ENCODE measurements at places on chromosomes 16 and 17. TPM values are rescaled to one million over a fixed set of nuclear protein-coding genes. Genes with fewer than 3 reads are reported as not detected.
A peak's percentile ranks its signal among the peaks of the same experiment; 100 is the strongest.

DNA sequence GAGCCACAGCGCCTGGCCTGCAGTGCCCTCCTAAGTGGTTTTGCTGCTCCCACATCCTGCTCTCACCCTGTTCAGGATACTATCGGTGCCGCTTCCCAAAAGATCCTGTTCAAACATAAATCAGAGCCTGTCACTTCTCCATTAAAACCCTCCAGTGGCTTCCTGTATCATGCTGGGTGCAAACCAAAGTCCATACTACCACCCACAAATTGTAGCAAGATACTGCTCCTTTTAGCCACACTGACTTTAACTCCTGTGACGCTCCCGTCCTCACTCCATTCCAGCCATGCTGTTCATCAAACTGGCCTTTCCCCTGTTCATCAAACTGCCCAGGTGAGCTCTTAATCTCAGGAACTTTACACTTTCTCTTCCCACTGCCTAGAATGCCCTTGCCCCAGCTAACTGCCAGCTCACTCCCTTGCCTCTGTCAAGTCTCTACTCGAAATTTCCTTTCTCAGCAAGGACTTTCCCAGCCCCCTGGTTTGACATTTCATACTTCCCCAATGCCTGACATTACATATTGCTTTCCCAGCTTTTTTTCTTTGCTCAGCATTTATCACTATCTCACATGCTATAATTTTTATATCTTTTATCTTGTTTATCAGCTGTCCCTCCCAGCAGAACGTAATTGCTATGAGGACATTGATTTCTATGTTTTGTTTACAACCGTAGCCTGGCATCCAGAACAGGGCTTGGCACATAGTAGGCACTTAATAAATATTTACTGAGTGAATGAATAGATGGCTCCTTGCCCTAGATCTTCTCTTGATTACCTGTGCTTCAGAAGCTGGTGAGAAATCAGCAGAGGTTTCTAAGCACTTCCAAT is 44.3 kb upstream of the SMURF2 start:
- DNase-seq = no peak

DNA sequence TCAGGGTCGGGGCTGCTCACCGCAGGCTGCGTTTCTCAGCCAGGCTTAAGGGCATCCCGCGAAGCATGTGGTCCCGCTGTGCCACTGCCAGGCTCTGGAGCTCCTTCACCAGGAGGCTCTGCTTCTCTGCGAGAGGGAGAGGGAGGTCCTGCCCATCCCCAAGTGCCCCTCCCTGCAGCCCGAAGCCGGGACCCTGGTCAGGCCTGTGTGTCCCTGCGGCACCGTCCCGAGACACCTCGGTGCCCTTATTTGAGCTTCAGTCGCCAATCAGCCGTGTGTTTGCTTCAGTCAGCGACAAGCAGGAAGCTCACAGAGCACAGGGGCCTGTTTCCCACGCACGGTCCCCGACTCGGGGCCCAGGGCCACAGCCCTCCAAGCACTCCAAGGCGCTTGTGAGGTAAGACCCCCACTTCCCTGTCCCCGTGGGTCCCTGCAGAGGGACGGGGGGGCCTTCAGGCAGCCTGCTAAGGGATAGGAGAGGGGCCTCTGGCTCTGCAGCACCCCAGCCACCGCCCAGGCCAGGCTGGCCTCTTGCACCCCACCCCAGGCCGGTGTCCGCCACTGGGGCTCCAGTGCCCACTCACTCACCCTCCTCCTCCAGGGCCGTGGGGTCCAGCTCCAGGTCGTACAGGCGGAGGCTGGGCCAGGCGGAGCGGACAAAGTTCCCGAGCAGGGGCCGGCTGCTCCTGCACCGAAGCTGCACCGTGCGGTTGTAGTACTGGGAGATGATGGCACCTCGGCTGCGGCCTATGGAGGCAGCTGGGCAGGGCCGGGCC is 3.2 kb downstream of the TMC6 start:
- peak; percentile 52 for DNase-seq

GRCh38 chr17:80104321-80104955 is 3.1 kb downstream of the GAA start:
- no peak for DNase-seq

DNA sequence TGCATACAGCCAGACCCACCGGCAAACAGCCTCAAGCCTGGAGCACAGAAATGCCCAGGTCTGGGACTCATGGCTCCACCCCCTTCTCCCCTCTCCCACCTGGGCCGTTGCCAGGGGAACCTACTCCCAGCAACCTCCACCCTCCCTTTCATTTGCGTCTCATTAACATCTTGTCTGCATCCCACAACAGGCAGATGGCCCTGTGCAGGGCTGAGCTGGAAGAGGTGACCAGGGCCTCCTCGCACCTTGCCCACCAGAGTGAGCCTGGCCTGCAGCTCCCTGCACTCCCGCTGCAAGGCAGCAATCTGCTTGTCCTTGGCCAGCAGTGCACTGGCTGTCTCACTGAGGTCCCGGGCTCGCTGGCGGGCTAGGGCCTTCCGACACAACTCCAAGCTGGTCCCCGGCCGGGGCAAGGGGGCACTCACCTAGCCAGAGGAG is 3.3 kb downstream of the TSPOAP1 start:
- peak; percentile 38 for DNase-seq

TBC1D28 gene
- total RNA-seq = not detected

DNA sequence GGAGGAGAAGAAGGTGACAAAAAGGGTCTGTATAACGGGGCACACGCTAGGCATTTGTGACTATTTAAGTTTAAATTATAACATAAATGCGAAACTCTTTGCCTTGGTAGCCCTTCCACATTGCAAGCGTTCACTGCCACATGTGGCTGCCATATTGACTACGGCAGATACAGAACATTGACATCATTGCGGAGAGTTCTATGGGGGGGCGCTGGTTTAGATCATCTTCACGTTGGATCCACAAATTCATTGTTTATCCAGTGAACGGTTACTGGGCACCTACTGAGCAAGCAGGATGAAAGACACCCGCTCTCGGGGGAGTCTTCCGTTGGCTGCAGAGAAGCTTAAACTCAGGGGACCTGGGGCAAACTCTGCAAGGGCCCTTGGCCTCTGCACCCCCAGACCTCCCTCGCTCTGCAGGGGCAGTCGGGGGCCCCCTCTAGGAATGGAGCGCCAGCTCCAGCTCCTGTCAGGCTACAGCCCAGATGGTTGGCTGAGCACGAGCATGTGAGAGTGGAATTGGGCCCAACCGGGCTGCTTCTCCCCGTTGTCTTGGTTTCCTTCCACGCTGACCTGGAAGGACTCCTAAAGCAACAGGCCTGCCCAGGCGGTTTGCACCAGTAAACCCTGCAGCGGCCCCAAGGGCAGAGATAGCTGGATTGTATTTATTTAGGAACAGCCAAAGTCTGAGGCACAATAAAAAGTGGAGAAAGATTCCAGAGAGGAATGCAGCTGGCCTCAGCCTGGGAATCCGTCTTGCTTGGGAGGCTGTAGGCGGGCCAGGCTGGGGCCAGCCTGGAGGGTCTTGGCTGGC is 172.2 kb downstream of the SEC14L1 start:
- no peak for DNase-seq

CRISPLD2 gene
- total RNA-seq = 0.27 TPM

ZNF629 gene
- 1.4 TPM for total RNA-seq

GRCh38 chr17:72517413-72518158 is 396.8 kb downstream of the SOX9 start:
- DNase-seq = no peak

CA5A gene
- total RNA-seq = not detected

GRCh38 chr17:44910231-44911106 is 4.8 kb downstream of the GFAP start:
- no peak for DNase-seq

- no peak for DNase-seq
Measured at GRCh38 chr17:50924300-50924699, 58.1 kb upstream of the TOB1 start.

SLC52A1 gene
- 0.82 TPM for total RNA-seq

TMEM100 gene
- total RNA-seq = not detected

C17orf75 gene
- 25.8 TPM for total RNA-seq

EZH1 gene
- 54.0 TPM for total RNA-seq

DNA sequence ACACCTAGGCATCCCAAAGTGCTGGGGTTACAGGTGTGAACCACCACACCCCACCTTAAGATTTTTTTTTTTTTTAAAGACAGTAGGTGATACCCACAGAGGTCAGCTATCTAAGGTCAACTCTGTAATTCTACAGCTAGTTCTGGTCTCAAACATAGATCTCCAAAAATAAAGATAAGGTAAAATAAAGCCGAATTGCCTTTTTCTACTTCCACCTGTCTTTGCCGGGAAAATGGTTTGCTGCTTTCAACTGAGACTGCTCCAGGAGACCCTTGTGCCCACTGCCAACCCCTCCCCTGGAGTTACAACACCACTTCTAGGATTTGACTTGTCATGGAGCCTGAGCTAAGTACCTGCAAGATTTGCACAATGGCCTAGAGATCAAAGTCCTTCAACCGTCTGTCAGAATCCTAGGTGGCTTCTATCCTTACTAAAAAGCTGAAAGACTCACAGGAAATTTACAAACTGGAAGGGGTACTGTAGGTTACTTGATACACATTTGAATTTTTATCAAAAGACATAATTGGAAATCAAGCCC is 4.7 kb upstream of the CNOT1 start:
- DNase-seq = no peak

DNA sequence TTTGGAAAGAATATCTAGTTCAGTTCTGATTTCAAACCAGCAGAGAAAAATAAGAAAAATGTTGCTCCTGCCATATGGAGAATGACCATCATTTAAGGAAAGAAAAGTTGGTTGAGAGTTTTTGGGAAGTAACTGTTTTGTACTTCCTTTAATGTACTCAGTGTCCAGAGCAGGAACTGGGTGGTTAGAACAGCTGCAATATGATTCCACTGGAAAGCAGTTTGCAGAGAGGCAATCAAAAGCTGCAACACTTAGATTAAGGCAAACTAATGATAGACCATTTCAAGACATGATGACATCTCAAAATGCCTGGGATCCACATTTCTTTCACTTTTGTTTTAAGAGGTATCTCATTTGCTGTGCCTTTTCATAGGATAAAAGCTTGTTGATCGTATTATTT is 313.3 kb upstream of the HSBP1 start:
- DNase-seq = no peak

STH gene
- not detected for total RNA-seq

- peak; percentile 79 for DNase-seq
Measured at GRCh38 chr16:85303354-85303883, 191.1 kb upstream of the CIBAR2 start.

- DNase-seq = no peak
Measured at GRCh38 chr16:80463751-80464495, 76.9 kb upstream of the DYNLRB2 start.

DNA sequence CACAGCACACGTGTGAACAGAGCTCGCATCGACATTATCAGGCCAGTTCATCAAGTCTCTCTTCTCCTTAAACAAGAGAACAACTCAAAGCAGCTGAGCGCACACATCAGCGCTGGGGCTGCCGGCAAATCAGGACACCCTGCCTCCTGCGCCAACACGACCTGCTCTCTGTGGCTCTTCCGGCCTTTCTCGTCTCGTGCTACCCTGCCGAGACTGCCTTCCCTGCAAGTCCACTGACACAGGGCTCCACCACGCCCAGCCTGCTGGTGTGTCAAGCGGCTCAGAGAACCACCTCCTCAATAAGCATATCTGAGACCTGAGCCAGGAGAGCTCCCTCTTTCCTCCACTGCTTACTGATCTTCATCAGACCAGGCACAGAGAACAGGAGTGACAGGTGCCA is 96.9 kb downstream of the ZNF778 start:
- peak; percentile 77 for DNase-seq

Data from activated CD4-positive, alpha-beta T cell treated with anti-CD3 and anti-CD28 coated beads, Interleukin-2, amount 10 ng/mL, durations not matched to agents 7 days and 5 days (primary cell).